ENCODE measurements at places on chromosomes 4 and X.

GRCh38 chr4:56082829-56083228 lies 134.1 kb downstream of the CEP135 start:
- DNase-seq, result no peak

GRCh38 chr4:124060261-124060918 lies 652.1 kb downstream of the ANKRD50 start:
- no peak for DNase-seq

- DNase-seq, result no peak
Observed at GRCh38 chrX:154058214-154058997, 38.7 kb upstream of the IRAK1 start.

- DNase-seq, result no peak
Observed at GRCh38 chrX:154300816-154301215, 5.2 kb downstream of the TKTL1 start.

DNA sequence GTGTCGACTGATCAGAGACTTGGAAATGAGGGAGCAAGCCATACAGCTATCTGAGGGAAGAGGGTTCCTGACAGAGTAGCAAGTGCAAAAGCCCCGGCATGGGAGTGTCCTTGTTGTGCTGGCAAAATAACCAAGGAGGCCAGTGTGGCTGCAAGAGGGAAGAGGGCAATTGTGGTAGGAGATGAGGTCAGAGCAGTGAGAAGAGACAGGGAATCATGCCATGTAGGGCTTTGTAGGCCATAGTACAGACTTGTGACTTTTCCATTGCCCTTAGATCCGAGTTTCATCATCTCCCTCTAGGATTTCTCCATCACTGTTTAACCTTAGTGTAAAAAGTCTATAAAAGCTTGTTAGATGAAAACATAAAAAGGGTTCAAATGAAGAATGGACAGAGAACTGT lies 76.2 kb downstream of the DOCK11 start:
- DNase-seq, result no peak

- no peak for DNase-seq
Observed at GRCh38 chrX:54049801-54050200, 5.5 kb upstream of the PHF8 start.

Data from NCI-H1694 treated with DMSO at 0.1 percent for 48 hours (cell line).